NCI-H1092 (cell line): ENCODE measurements at places on chromosomes 6 and 20.

- DNase-seq, result no peak
Observed at GRCh38 chr6:144390202-144390601, 105.1 kb downstream of the UTRN start.

- no peak for DNase-seq
Observed at GRCh38 chr6:140604786-140605185, 1230.3 kb upstream of the CITED2 start.

- DNase-seq, result no peak
Observed at GRCh38 chr20:25293507-25293906, 45.6 kb downstream of the PYGB start.

- no peak for DNase-seq
Observed at GRCh38 chr6:149567945-149568585, 1.9 kb downstream of the GINM1 start.

GRCh38 chr6:43829470-43829869 lies 59.5 kb downstream of the VEGFA start:
- DNase-seq, result no peak

DNA sequence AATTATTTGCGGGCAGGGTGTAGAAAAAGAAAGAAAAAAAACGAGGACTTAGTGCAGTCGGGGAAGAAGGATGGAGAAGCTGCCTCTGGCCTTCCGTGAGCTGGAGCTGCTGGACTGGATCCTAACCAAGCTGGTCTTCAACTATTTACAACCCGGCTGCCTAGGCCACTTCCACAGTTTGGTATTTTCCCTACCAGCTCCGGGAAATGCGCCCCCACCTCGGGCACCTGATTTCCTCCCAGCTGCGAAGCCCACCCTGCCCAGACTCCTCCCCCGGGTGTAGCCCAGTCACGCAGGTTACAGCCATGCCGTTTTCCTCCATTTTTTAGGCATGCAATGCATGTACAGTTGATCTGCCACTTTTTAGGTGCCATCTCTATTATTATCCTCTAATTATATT lies 21.2 kb downstream of the THEMIS start:
- DNase-seq, result no peak

DNA sequence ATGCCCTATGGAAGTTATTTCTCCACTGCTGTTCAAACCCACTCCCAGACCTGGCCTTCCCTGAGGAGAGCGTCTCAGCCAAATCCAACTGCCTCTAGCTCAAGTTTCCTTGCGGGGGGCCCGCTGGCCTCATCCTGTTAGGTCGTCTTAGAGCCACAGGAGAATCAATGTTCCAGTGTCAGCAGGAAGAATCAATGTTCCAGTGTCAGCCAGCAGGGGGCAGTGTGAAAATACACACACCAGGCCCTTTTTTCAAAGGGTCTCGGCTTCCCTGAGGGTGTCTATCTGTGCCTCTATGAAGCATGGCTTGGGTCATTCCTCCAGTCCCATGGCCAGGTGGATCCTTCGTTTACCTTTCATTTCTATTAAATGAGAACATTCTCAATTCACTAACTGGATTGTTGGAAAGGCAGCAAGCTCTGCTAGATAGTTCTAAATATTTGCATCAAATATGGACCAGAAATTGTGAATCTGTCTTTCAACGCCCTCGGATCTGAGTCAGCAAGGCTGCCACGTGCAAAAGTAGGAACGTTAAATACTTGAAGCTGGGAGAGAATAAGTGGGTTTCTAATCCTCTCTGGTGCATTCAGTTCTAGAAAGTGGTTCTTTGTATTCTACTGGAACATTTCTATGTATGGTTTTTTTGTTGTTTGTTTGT lies 19.2 kb downstream of the PRND start:
- peak; percentile 10 for DNase-seq

DNA sequence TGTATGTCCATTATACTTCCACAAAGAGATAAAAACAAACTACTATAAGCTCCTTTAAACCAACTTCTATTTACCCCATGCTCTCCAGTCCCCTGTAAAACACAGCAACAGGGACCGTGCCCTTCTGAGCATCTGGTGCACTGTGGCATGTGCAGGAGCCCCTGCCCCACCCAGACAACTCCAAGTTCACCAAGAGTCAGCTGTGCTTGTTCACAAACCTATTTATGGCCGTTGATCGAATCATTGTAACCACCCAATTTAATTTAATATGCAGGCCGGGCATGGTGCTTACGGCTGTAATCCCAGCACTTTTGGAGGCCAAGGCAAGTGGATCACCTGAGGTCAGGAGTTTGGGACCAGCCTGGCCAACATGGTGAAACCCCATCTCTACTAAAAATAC lies 13.7 kb upstream of the BLCAP start:
- DNase-seq, result no peak

- DNase-seq, result no peak
Observed at GRCh38 chr6:124970243-124970642, 8.0 kb downstream of the RNF217 start.

GRCh38 chr6:32692019-32692418 lies 25.6 kb upstream of the HLA-DQB1 start:
- DNase-seq, result no peak

DNA sequence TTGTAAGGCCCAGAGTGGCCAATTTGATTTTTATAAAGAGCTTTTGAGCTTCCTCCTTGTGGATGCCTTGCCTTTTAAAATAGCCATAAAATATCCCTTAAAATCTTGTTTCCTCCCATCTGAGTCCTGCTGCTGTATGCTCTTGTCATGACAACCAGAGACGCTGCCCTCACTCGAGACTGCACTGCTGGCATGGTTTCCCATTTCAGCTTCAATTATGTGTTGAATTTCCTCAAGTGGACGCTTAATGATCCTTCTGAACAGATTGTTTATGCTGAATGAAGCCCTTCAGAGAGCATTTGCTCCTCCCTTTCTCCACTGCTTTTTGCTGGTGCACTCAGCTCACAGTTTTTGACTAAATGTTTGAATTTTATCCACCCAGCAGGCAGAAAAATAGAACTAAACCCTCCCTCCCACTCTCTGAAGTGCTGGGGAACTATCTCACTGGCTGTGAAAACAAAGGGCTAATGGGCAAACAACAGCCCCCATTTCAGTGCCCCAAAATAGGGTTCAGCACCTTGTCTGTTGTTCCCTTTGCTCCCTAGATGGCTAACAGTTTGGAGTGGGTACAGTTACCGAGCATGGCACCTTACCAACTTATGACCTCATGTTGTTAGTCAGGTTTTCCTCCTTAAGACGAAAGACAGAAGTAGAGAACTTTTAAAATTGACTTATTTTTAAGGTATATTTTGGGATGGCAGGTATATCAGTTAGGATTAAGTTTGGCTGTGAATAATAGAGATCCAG lies 45.5 kb upstream of the RNF8 start:
- DNase-seq, result peak; percentile 88

DNA sequence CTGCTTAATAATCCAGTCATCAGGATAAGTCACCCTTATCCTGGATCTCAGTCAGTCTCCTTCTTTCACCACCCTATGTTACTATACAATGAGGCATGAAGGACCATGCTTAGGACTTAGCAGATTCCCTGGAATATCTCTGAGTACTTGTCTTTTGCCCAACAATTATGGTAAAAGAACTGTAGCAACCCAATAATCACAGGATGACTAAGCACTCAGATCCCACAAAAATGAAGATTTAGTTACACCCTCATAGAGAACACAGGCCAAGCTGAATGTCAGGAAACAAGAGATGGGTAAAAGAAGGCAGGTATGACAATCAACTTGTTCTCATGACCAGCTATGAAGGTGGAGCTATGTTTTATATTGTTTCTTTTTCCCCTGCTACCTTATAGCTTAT lies 91.4 kb downstream of the EDN1 start:
- DNase-seq, result no peak

DNA sequence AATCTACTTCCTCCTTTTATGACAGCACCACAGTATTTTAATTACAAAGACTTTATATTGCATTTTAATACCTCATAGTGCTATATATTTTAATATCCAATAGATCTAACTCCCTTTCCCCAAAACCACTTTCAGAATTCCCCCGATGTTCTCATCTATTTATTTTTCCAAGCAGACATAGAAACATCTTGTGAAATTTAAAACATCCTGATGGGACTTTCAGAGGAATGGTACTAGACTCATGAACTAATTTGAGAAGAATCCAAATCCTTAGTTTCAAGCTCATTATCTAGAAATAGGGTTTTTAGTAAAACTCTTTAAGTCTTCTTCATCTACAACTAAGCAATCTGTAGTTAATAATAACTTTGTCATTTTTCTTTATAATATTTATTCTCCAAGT lies 97.0 kb downstream of the TRERF1 start:
- no peak for DNase-seq

- DNase-seq, result no peak
Observed at GRCh38 chr6:114382406-114382805, 39.6 kb upstream of the HS3ST5 start.

- DNase-seq, result peak; percentile 30
Observed at GRCh38 chr6:146857980-146858347, 259.2 kb downstream of the ADGB start.

DNA sequence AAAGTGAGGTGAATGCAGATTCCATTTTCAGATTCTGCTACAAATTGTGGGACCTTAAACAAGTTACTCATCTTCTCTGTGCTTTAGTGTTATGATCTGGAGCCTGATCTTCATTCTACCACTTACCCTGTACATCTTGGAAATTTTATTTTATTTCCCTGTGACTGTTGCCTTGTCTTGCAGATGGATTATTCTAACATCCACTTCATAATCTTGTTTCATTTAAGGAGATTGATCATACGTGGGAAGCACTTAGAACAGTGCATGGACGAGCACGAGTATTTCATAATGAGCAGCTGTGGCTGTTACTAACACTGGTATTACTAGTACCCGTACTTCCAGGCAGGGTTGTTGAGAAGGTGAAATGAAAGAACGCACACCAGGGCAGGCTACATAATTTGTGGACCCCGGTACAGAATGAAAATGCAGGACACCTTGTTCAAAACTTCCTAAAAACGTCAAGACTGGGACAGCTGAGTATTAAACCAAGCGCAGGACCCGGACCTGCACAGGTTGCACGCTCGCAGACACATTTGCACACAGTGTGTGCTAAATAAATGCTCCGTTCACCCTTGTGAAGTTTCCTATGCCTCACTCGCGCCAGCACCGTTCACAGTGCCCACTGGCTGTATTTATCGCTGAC lies 535 bp upstream of the CCDC170 start:
- DNase-seq, result no peak

DNA sequence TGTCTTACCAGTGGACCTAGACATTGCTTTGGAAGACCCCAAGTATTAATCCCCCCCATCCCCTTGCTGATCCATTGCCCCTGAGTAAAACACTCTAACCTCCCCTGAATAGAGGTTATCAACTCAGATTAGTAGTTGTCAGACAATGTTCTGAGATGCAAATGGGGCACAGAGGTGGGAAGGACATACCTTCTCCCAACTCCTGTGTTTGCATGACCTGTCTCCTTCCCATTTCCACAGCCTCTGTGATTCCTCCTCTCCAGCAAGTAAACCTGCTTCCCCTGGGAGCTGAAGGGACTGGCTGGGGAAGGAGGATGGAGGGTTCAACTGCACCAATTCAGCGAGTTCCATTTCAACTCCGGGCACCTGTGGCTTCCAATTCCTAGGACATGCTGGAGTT lies 199.8 kb upstream of the SASH1 start:
- DNase-seq, result no peak
